ENCODE measurements at places on chromosomes 3 and 15.

GRCh38 chr3:179321668-179322285, 1.1 kb upstream of the ZNF639 start:
- peak; percentile 13 for DNase-seq

DNA sequence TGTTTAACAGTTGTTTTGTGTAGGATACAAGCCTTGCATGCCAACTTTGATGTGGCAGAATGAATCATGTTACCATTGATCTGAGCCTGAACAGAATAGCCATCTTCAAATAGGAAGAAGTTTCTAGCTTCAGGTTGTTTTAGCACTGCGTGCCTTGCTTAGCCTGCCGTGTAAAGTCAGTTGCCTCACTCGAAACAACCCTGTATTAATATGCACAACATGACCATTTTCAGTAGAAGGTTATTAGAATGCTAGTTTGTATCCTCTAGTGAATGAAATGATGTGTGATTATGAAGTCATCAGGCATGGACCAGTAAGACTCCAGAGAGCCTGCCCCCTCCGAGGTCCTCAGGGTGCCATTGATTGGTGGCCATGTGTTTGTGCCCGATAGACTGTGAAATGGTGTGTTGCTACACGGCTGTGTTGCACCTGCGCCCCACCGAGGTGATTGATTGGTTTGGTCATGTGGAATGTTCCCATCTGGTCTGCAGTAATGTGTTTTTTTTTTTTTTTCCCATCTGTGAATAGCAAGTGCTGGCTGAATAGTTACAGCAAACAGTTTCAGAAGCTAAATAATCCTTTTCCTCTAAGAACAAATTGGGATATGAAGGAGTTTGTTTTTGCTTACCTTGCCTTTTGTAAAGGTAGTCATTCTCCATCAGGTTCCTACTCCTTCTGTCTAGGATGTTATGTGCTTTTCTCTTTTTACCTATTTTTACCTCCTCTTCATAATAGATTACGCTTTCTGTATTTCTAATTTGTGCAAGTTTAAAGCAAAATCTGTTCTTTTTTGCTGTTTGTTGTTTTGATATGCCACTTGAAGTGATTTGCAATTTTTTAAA, 214.9 kb downstream of the TCF12 start:
- peak; percentile 87 for DNase-seq

DNA sequence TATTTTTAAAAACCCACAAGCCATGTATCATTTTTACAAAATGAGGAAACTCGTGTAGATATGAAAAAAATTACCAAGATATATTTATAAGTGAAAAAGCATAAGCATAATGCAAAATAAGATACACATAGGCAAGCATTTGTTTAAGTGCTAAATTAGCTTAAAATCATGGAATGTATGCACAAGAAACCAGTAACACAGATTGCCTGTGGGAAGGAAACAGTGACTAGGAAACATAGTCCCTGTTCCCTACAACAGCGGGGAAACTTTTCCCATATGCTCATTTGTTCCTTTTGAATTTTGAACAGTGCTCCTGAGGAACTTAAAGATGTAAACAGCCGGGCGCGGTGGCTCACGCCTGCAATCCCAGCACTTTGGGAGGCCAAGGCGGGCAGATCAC, 169.5 kb downstream of the PDE8A start:
- DNase-seq, result no peak

GRCh38 chr15:48544778-48545177, 100.7 kb downstream of the FBN1 start:
- DNase-seq, result no peak

- no peak for DNase-seq
These were observed 15.5 kb downstream of the UMPS start for GRCh38 chr3:124745756-124746155.

DNA sequence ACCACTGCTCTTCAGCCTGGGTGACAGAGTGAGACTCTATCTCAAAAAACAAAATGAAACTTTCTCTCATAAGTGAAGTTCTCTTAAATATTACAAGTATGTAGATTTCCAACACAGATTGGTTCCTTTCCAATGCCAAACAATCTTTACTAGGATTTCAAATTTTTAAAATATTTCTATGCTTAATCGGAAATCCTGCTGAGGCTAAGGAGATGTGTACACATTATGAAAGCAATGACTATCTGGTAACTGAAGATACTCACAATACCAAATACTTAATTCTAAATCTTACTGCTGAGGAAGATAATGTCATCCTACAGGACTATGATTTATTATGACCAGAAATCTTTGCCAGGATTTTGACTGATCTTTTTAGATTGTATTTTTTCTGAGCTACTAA, 255.6 kb upstream of the ZNF717 start:
- DNase-seq, result no peak

- no peak for DNase-seq
These were observed 21.1 kb downstream of the IL1RAP start for GRCh38 chr3:190534986-190535385.

DNA sequence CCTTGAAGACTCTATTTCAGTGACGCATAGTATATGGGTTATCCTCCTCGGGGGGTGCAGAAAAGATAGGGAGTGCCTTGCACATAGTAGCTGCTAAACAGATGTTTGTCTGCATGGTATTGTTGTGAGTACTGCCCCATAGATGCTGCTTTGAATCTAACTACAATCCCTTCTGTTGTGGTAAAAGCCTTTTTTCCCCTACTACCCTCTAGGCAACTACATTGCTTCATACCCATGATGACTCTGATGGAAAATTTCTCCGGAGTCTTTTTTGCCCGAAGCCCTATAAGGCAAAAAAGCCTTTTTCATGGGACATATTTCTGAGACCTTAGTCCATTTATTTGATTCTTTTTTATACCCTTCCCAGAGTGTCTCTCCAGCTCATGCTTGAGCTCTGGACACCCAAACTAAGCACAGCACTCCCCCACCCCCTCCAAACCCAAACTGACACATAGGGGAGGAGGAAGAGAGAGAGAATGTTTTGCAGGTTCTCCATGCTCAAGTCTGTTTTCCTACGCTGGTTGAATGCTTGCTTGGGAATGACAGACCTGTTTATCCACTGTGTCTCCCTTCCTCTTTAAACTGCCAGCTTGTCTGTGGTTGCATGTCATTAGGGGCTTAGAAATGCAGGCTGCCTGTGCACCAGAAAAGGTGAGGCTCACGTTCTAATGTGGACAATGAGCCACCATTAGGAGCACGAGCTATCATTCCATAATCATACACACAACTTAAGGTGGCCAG, 52.9 kb downstream of the LRTM1 start:
- no peak for DNase-seq

GRCh38 chr15:39056357-39056756, 491.7 kb upstream of the RASGRP1 start:
- no peak for DNase-seq
